ENCODE measurements at places on chromosomes 7 and 10.

DNA sequence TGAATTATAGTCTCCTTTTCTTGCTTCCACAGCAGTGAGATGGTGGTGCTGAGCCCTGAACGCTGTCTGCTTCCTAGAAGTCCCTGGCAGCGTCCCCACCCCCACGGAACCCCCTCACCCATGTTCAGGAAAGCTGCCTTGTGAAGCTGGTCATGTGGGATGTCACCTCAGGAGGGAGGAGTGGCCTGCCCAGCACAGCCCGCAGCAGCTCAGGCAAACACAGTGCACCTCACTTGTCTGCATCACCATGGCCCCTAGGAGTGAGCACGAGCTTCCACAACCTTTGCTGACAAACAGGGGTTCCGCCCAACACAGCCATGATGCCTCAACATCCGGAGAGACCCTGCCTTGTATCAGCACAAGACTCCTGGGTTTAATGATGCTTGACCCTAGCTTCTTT, 508.9 kb downstream of the RPS24 start:
- DNase-seq = no peak

DNA sequence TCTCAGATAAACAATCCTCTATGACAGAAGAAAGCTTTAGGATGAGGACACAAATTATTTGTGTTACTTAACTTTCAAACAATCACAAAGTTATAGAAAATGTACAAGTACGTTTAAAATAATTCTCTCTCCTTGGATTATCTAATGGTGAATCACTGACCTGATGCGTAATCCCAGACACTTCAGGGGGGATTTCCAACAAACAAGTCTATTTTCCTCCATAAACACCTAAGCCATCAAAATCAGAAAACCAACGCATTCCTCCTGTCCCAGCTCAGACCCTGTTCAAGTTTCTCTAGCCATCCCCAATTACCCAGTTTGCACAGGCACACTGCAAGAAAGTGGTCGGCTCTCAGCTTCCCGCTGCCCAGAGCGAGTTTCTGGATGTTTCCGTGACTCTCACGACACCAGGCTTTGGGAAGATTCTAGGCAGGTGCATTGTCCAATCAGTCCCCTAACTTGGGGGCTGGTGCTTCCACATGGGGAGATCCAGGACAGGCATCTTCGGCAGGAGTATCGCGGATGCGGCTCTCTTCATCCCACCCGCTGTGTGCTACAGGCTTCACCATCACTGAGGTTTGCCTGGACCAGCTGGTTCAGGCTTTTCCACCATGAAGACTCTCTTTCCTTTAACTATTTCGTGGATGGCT, 200.0 kb downstream of the ZMYND11 start:
- no peak for DNase-seq

GRCh38 chr10:60666221-60666620, 112.1 kb upstream of the CDK1 start:
- DNase-seq = no peak

GRCh38 chr7:24318326-24318725, 34.3 kb downstream of the NPY start:
- peak; percentile 35 for DNase-seq

DNA sequence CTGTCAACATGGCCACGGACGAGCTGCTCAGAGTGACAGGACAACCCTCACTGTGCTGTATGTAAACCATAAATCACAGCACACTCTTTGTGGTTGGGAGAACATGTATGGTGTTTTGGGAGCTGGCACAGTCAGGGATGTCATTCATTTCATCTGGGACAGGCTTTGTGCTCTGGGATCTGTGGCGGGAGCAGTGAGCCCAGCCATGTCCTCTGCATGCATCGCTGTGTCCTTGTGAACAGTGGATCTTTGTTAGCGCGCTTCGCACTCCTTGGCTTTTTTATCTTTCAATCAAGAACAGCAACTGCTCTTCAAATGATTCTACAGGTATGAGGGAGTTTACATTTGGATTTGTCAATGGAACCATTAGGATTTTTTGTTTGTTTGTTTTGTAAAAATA, 7.1 kb downstream of the CCM2 start:
- DNase-seq = no peak

GRCh38 chr10:11173042-11173441, 155.4 kb downstream of the CELF2 start:
- DNase-seq = no peak

- no peak for DNase-seq
Observed at GRCh38 chr10:23376229-23376655, 31.6 kb upstream of the C10orf67 start.

DNA sequence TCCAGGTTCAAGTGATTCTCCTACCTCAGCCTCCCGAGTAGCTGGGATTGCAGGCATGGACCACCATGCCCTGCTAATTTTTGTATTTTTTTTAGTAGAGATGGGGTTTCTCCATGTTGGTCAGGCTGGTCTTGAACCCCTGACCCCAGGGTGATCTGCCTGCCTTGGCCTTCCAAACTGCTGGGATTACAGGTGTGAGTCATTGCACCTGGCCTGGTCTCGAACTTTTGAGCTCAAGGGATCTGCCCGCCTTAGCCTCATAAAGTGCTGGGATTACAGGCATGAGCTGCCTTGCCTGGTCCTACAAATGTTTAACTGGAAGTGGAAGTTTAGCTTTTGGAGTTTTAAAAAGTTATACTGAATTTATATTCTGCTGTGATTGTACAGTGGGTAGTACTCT, 2.8 kb downstream of the MLLT10 start:
- no peak for DNase-seq

GRCh38 chr10:28880683-28880950, 203.3 kb downstream of the BAMBI start:
- DNase-seq = no peak

DNA sequence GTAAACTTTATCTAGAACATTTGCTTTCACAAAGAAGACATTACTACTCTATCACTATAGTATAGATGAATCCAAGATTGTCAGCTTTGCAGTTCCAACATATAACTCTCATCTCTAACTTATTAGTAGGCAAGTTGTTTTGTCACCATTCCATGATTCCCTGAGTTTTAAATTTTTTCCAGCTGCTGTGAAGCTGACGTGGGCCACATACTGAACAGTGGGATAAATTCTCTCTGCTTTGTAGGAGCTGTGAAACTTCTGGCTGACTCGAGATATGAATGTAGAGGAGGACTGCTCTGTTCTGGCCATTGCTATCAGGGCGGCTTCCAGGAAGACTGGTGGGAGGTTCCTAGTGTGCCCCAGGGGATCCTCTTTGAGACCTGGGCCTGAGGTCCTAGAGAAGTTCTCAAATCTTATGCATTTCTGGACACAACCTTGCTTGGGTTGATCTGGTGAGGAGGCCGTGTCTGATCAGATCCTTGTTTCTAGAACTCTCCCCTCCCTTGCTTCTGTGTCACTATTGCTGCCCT, 58.0 kb downstream of the LSMEM1 start:
- no peak for DNase-seq

DNA sequence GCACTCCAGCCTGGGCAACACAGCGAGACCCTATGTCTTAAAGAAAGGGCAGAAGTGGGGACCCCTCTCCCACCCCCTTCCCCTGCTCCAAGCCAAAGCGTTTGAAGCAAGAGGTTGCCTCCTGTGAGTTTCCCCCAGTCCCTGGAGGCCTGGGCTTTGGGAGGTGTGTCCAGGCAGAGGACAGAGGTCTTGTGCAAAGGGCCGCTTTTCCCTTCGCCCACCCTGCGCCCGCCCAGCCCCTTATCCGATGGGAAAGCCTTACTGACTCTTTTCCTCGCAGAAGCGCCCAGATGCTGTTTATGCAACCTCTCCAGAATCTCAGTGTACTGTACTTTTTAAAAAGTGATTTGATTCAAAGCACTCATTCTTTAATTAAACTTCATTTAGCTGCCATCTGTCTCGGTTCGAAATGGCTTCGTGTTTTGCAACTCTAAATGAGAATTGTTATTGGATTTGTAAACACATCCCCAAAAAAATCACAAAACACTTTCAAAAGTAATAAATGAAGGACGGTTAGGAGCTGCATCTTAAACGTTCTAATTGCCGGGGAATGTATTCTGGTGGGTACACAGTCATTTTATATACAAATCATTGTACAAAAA, 50.5 kb upstream of the GTF2I start:
- no peak for DNase-seq

DNA sequence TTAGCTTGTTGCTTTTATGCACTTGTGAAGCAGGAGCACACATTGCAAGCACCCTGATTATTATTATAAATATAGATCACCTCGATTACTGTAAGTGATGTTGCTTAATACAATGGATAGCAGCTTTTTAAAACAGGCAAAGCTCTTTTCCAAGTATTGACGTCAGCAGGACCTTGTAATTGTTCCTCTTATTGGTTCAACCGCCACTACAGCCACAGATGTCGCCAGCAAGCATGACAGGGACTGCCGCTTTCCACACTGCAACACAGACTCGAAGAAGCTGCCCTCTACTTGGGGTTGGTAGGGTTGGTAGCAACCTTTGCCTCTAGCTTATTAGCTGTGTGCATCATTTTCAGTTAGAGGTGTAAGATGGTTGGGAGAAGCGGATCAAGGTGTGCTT, 167.6 kb downstream of the ZNF365 start:
- DNase-seq = no peak

DNA sequence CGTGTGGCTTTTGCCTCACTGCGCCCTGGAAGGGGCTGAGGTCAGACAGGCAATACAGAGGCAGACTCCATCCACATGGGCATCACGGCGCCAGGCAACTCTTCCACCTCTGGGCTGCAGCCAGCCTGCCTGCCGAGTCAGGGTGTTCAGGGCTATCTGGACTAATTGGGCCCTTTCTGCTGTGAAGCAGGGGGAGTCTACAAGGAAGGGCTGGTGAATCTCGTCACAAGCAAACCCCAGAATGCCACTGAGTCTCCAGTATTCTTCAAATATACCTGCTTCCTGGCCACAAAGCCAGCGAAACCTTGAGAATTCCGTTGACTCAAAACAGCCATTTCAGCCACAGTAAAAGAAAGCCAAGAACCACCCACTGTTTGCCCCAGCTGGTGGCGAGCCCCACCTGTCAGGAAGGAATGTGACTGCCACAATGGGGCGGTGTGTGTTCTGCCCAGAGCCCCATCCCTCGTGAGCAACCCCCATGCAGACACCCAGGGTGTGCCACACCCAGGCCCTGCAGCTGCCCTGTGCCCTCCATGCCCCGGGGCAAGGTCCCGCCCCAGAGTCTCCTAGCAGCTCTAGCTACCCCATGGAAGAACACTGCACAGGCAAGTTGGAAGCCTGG, 117.3 kb downstream of the FAM53B start:
- peak; percentile 89 for DNase-seq

- peak; percentile 86 for DNase-seq
Observed at GRCh38 chr7:134890246-134891240, 95.8 kb upstream of the AGBL3 start.

DNA sequence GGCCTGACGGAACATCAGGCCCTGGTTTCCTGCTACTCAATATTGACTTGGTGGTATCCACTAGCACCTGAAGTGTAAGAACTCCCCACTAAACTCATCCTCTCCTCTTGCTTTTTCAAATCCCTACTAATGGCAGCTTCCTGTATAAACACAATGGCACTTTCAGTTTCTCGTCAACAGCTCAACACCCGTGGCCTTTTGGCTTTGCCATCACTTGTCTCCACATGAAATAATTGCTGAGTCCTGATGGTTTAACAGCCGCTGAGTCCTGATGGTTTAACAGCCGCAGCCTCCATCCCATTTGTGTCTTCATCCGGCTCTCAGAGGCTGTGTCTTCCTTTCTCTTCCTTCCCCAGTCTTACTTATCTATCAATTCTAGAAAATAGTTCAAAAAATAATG, 261.4 kb upstream of the PITRM1 start:
- no peak for DNase-seq

DNA sequence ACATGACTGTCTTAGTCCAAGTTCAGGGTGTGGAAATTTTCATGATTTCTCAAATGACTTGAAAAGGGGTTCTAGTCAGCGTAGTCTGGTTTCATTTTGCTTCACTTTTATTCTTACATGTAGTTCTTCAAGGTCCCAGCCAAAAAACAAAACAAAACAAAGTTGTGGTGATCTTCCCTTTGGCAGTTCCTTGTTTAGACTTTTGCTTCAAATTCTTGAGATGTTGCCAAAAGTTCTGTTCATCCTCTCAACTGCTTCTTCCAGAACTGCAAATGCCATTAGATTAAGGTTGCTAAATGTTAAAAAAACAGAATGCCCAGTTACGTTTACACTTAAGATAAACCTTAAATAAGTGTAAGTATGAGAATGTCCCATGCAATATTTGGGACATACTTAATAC, 370.8 kb upstream of the LRRTM3 start:
- DNase-seq = peak; percentile 48

DNA sequence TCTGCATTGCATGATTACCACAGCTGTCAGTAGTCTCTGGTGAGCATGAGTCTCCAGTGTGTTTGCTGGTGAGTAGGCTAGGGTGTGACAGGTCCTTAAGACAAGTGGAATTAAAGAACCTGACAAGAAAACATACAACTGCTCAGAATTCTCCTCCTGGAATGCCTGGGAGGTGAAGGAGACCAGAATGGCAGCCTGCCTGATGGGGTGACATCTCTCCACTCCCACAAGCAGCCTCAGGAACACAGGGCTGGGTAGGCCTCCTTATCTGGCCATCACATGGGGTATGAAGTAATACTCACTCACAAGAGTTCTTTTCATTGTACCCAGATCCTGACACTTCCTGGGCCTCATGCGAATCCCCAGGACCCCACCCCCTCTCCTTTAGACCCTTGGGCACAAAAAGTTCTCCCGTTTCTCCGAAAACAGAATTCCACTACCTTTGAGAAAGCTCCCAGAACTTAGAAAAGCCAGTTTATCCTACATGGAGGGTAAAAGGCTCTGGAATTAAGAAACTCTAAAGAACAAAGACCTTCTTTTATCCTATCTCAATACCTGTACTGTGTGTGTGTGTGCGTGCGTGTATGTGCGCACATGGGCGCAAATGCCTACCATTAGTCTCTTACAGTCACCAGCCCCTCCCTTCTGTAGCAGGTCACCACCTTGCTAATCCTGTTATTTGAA, 33.4 kb upstream of the C1GALT1 start:
- peak; percentile 42 for DNase-seq

DNA sequence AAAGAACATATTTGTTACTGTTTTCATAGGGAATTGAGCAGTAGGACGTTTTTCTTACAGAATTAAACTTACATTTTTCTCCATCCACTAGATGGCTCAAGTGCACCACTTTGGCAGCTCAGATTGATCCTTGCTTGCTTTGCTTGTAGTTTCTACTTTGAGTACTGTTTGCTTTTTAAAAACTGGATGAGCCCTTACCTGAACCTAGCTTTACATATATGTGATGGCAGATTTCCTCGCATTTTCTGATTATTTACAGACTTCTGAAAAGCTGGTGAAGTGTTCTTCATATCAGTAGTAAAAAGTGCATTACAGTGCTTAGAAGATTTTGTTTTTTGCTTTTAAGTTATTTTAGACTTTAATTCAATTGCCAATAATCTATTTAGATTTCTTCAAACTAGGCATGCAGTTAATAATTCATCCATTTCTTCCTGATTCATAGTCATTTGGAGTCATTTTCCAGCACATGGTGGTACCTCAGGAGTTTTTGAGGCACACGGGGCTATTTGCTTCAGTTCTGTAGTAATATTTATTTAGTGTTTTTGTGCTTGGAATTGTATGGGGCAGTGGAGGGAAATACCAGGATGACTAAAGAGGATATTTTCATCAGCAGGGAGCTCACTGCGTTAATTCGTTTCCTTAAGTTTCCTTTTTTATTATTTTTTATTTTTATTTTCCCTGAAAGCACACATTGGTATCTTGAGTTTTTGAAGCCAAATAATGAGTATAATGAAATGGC, 57.3 kb downstream of the MAPK8 start:
- peak; percentile 74 for DNase-seq

GRCh38 chr7:46756996-46757395, 824.9 kb downstream of the TNS3 start:
- no peak for DNase-seq
